Stromal cell of bone marrow (primary cell): ENCODE measurements at places on chromosomes 5 and 9.
A peak's percentile ranks its signal among the peaks of the same experiment; 100 is the strongest.

DNA sequence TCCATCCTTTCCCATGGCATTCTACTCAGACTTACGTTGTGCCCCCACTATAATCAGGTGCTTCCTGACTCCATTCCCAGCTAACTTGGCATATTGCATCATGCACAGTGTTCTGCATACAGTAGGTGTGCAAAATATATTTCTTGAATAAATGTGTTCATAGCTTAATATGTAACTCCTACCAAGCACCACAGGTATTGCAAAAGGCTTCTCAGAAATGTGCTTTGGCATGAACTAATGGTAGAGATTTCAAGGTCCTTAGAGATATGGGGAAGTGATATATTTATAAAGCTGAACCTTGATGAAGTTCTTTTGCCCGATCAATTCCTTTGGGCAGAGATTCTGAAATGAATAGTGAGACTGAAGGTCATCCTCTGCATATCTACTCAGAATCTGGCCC is 220.4 kb downstream of the KCTD16 start:
- no peak for DNase-seq

DNA sequence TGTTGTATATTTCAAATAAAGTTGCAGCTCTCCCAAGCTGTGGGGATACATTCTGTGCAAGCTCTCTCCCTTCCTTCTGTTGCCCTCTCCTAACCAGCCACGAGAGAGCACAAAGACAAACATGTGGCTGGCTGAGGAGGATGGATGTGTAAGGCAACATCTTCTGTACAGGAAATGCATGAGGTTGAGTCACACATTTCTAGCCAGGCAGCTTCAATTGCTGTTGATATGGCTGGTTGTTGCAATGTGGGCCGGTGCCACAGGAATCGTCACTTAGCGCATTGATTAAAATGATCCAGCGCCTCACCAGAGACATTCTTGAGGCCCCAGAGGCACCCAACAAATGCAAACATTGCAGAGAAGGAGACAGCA is 207.1 kb downstream of the ICE1 start:
- DNase-seq, result peak; percentile 9

GRCh38 chr9:131773911-131774379 is 34.1 kb upstream of the RAPGEF1 start:
- DNase-seq, result peak; percentile 52

GRCh38 chr5:3221432-3221831 is 374.2 kb upstream of the IRX1 start:
- no peak for DNase-seq
